ENCODE measurements at places on chromosomes 5 and 9.

- DNase-seq = no peak
Observed at GRCh38 chr5:78758169-78758839, 109.7 kb upstream of the LHFPL2 start.

GRCh38 chr9:8552732-8553131 is 753.2 kb upstream of the DMAC1 start:
- no peak for DNase-seq

DNA sequence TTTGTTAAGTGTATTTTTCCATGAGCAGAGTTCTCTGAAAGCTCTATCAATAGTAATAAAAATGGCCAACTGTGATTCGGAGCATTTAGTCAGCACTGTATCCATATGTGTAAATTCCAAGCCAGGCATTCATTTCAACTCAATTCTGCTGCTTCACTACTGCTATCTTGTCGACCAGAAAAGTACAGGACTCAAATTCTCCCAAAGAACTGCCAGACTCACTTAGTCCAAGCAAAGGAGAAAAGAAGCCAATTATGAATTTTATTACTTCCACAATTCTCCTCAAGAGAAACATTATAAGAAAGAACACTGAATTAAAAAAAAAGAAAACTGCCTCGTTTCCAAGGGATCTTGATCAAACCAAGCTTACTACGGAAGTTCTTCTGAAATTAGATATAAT is 906.3 kb upstream of the DMAC1 start:
- DNase-seq = no peak

GRCh38 chr5:68274847-68275651 is 59.5 kb downstream of the PIK3R1 start:
- DNase-seq = no peak

DNA sequence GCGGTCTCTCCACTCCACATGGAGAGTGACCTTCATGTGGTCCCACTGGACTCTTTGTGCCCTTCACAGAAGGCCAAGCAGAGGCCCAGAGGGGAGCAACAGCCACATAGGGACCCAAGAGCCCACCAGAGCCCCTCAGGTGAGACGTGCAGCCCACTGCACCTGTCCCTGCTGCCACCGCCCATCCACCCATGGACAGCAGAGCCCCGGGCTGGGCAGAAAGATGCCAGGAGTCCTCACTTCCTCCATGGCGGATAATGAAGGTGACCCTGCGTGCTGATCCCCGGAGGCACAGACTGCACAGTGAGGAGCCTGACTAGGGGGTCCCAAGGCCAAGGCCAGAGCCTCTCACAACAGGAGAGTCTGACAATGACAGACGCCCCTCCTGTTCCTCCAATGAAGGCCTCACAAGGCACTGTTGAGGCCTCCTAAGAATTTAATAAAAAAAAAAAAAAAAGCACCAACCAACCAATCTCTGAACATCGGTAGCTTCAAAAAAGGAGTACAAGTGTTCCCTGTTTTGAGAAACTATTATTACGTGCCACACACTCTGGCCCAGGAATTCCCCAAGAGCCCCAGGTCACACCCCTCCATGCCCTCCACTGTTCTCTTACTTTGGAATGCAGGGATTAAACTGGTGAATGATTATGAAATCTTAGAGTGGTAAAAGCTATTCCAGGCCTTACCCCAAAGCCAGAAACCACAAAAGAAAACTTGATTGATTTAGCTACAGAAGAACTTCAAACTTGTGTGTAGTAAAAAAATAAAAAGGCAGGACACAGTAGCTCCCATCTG is 2.8 kb upstream of the PPP1R26 start:
- no peak for DNase-seq

DNA sequence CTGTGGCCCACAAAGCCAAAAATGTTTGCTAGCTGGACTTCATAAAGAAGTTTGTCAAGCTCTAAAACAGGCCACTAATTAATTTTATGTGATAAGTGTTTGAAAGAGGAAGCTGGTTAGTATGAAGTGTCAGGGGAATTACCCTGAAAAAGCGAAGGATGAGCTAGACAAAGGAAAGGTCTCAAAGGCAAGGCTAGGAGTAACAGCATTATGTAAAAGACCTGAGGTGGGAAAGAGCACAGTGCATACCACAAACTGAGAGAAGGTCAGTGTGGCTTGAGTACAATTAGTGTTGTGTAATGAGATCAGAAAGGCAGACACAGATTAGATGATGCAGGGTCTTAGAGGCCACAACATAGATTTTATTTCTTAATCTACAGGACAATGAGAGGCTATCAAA is 29.6 kb downstream of the RC3H2 start:
- DNase-seq = no peak

- DNase-seq = no peak
Observed at GRCh38 chr9:136522314-136523237, 23.3 kb downstream of the NOTCH1 start.

DNA sequence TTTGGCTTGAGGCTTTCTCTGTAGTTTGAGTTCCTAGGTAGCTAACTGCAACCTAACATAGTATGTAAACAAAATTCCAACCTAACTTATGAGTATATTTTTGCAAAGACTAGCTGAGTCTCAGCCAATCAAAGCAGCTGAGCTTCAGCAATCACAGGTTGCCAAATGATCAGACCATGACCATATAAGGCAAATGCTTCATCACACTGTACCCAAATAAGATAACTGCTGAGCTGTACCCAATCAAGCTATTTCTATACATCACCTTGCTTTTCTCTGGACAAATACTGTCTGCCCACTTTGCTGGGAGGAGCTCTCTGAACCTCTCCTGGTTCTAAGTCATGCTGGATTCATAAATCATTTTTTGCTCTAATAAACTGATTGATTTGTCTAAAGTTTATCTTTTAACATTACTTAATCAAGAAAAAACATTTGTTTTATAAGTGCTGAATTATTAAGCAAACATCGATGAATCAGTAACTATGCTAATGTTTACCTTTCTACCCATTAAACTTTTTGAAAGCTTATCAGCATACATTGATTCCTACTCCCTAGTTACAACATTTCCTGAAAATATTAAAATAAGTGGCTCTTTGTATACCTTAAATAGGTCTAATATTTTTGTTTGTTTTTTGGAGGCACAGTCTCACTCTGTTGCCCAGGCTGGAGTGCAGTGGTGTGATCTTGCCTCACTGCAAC is 129.7 kb upstream of the PCA3 start:
- DNase-seq = no peak

- DNase-seq = no peak
Observed at GRCh38 chr5:79241535-79241979, 5.6 kb downstream of the JMY start.

- DNase-seq = no peak
Observed at GRCh38 chr5:139222346-139222745, 24.2 kb upstream of the SIL1 start.

GRCh38 chr5:63963080-63963735 is 963 bp upstream of the HTR1A start:
- peak; percentile 57 for DNase-seq

DNA sequence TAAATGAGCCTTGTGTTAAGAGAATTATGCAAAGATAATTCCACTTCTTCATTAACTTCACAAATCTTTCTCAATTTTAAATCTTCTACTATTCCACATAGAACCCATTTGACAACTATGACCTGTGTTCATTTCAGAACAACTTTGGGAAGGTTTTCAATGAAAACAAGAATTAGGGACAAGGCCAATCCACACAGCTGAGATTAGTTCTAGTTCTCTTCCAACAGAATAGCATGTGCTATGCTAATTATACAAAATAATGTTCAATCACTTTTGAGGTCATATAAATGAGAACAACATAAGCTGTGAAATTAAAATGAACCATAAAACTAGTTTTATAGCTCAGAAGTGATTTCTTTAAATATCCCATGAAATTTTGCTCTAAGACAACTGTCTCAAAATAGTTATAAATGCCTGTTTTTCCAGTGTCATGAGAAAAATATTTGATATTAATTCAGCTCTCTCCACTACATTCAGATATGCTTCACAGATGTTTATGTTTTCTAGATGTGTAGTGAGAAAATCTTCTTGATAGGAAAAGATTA is 7.2 kb upstream of the LHFPL2 start:
- DNase-seq = no peak

DNA sequence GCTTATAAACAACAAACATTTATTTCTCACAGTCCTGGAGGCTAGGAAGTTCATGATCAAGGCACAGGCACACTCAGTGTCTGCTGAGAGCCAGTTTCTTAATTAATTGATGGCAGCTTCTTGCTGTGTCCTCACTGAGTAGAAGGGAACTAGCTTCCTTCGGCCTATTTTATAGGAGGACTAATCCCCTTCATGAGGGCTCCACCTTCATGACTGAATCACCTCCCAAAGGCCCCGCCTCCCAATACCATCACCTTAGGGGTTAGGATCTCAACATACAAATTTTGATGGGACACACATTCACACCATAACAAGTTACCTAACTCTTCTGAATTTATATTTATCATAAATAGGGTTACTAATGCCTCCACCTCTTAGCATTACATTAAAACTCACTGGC is 129.8 kb downstream of the GNAQ start:
- DNase-seq = no peak

DNA sequence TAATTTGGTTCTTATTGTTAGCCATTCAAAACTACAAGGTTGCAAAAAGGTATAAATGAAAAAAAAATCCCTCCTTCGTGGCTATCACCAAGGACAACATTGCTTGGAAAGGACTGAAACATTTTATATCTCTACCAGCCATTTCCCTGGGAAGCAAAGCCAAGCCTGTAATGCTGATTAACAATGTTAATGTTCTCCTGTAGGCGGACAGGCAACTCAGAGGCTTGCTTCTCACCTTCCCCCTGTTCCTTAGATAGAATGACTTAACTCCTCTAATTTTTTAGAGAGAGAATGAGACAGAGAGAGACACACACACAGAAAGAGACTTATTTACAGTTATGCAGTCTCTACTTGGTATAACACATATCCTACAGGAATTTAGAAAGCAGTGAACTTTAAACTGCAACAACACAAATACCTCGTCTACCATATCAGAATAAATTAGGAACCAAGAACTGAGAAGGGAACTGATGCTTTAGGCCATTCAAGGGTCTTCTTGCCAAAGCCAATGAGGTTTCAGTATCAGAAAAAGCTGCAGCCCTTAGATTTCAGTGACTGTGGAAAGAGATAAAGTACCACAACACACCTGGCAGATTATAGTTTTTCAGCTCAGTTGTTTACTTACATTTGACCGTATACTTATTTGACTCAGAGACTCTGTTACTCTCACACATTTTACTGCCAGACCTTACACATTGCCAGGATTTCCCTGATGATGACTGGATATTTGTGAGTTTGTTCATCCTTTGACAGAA is 20.9 kb upstream of the MAN2A1 start:
- DNase-seq = no peak

DNA sequence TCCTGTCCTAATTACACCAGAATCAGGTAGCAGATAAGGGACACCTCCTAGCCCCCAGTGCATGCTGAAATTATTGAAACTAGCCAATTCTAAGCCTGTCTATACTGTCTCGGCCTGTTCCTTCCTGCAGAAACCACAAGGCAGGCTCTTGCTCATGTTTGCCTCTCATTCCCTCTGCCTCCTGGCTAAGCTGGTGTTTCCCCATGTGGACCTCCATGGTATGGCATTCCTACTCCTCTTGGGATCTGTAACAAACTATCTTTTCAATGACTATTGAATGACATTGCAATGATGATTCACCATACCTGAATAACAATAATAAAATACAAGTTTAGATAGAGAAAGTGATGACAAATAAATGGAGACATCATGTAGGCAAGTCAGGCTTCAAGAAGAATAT is 35.6 kb upstream of the ADAMTS16 start:
- no peak for DNase-seq

DNA sequence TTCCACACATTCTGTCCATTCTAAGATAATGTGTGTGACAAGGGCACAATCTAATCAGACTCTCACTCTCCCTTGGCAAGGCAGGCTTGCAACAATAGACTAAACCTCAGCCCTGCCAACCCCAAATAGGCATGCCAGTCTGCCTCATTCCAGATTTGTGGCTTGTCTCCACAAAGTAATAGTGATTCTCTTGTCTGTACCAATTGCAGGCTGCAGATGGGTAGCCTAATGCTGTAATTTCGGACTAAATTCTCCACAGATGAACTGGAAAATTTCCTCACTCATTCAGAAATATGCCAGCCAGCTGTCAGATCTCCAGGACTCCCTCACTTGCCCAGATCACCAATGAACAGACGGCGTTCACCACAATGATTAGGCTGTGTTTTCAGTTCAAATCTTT is 413.6 kb downstream of the ELAVL2 start:
- no peak for DNase-seq

DNA sequence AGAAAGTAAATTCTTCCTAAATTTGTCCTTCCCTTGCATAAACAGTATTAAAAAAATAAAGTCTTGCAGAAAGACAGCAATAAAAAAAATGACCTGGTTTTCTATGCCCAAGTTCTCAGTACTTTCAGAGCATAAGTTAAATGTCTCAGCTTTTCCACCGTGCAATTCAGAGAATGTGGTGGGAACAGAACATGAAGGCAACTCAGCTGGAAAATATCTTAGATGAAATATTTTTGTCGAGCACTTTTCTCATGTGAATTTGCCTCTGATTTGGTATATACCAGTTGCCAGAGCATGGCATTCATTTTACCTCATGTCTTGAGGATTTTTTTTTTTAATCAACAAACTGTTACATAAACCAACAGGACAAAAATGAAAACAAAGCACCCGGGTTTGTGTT is 176.1 kb downstream of the CETN3 start:
- no peak for DNase-seq

GRCh38 chr5:141524604-141525597 is 36.0 kb downstream of the PCDHGC5 start:
- peak; percentile 85 for DNase-seq

- no peak for DNase-seq
Observed at GRCh38 chr5:103243665-103244064, 14.9 kb upstream of the MACIR start.

GRCh38 chr5:177612215-177612673 is 12.3 kb downstream of the B4GALT7 start:
- DNase-seq = no peak

DNA sequence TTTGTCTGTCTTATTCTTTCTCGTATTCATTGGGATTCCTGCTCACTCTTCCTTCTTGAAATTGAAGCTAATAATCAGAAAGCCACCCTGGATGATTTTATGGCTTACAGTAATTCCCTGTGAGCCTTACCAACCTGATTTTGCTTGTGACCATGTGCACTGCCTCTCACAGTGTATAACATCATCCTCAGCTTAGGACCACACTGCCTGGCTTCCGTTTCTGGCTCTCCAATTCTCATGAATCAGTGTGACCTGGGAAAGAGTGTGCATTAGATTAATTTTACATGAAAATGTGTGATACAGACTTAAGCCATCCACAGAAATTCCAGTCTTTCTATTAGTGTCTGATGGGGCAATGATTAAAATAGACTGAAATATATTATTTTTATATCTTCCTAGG is 126.8 kb upstream of the DMRT1 start:
- DNase-seq = no peak

GRCh38 chr5:68482199-68482598 is 266.6 kb downstream of the PIK3R1 start:
- DNase-seq = peak; percentile 71

DNA sequence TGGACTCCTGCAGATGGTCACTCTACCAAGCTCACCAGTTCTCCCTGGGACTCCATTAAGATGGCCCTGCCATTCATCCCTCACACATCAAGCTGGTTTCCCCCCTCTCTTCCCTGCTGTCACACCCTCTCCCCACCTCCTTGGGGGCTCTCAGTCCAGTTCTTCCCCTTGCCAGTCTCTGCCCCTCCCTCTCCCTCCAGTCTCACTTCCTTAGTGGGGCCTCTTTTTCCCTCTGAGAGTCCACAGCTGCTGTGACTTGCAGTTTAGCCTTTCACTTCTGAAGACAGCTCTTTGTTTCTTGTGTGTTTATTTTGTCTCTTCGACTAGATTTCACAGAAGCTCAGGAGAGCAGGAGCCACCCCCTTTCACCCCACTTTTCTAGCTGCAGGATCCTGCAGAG is 10.5 kb downstream of the DOCK2 start:
- no peak for DNase-seq
